CD8-positive, alpha-beta memory T cell (primary cell): ENCODE measurements at places on chromosomes 5 and 9.

DNA sequence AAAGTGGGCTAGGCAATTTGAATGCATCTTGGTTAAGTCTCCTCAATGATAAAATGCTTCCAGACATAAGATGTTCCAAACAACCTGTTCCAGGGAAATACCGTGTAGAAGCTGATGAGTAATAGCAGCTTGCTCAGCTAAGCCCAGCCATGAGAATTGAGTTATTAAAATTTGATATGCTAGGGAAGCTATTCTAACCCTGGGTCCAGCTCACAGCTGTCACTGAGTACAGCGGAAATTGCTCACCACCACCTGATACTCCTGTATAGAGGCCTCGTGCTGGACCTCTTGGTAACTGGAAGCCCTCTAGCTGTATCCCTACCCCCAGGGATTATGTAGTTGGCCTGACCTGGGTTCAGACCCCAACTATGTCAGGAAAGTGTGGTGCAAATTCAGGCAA is 521.3 kb upstream of the TRPC7 start:
- no peaks in the 10 kb centered on the region for H3K4me1 ChIP-seq
- H3K4me3 ChIP-seq, result no peak overlapping the region
- DNase-seq, result no peak
- H3K36me3 ChIP-seq, result no peaks in the 10 kb centered on the region
- H3K27me3 ChIP-seq, result no peaks in the 10 kb centered on the region
- H3K27ac ChIP-seq, result no peak overlapping the region

DNA sequence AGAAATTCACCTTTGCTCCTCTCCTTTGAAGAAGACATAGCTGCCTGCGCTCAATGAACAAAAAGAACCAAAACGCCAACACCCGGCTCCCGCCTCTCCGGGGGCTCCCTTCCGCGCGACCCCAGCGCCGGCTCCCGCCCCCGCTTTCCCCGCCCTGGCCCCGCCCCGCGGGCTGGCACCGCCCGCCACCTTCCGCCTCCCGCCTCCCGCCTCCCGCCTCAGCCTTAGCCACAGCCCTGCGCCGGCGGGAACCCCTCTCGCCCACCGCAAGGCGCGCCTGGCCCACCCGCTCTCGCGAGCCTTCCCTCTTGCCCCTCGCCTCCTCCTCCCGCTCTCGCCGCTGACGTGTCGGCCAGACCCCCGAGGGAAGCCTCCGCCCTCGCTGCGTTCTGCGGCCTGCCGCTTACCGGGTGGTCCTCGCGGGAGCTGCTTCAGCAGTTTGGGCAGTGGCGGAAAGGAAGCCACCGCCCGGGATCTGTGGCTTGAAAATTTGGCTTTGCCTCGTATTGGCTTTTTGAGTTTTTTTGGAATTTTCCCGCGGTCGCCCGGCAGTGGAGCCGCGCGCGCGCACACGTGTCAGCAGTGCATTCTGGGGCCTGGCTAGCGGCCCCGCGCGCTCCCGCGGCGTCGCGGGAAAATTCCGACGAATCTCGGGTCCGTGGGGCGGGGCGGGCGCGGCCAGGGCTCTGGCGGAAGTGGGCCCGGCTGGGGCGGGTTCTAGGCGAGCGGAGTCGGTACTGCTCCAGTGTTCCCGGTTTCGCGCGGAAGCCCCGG is at the start of gene FANCC:
TSS of gene FANCC (minus strand) at position 591 of the 774 bp plus-strand sequence. CDS start 68,418 bp downstream, outside the sequence.
- peaks cover 4% of the 10 kb centered on the region for H3K4me1 ChIP-seq
- DNase-seq, result peak; percentile 85
- no peaks in the 10 kb centered on the region for H3K27me3 ChIP-seq
- H3K27ac ChIP-seq, result peak within 1 kb of the TSS; percentile 77
- H3K4me3 ChIP-seq, result peak within 1 kb of the TSS; percentile 87
- no peaks in the 10 kb centered on the region for H3K36me3 ChIP-seq

DNA sequence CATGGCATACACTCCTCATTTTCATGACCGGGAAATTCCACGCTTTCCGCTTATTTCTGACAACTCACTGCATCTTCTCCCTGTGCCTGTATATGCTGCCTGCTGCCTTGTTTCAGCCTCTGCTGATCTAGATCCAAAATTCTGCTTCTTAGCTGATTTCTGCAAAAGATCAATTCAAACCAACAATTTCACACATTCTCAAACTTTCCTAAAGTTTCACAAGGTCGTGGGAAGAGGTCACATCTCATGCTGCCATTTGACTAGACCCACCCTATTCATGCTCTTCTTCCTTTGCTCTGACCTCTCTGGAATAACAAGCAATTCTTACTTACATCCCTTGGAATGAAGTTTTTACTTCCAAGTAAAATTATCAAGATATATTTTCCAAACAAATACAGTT is 84.5 kb downstream of the TMEM167A start:
- no peak overlapping the region for H3K4me3 ChIP-seq
- H3K4me1 ChIP-seq, result no peaks in the 10 kb centered on the region
- H3K27ac ChIP-seq, result no peak overlapping the region

DNA sequence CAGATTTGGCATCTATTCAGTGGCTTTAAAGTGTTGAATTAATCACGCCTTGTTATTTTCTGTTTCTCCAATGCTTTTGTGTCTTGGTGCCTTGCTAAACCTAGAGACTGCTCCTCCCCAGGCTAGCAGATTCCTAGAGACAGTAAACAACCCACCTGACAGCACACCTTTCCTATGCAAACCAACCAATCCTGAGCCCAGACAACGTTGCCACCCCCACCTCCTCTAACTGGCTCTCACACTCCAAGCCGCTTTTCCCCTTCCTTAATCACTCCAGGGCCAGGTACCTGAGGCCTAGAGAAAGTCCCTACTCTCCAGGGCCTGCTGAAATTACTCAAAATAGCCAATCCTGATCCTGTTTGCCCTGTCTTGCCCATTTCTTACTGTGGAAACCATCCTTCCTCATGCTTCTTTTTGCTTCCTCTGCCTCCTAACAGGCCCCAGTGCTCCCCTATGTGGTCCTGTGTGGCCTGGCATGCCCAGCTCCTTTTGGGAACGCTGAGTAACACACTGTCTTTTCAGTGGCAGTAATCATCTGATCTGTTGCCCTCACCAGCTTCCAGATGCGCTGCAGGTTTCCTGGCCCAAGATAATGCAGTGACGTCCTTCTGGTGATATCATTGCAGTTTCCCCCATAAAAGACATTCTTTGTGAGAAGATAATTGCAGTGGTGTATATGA is 53.4 kb downstream of the GAS1 start:
- no peak overlapping the region for H3K27ac ChIP-seq
- H3K36me3 ChIP-seq, result no peaks in the 10 kb centered on the region
- H3K4me3 ChIP-seq, result no peak overlapping the region
- DNase-seq, result no peak

- no peaks in the 10 kb centered on the region for H3K4me1 ChIP-seq
- no peak for DNase-seq
- H3K4me3 ChIP-seq, result no peak overlapping the region
- no peaks in the 10 kb centered on the region for H3K27me3 ChIP-seq
- H3K27ac ChIP-seq, result no peak overlapping the region
These were observed 50.6 kb upstream of the UBTD2 start for GRCh38 chr5:172334196-172334595.

- H3K4me3 ChIP-seq, result peak overlapping the region; percentile 82
- H3K27me3 ChIP-seq, result no peaks in the 10 kb centered on the region
- DNase-seq, result no peak
These were observed 52.4 kb downstream of the CDC14B start for GRCh38 chr9:96567203-96567700.

DNA sequence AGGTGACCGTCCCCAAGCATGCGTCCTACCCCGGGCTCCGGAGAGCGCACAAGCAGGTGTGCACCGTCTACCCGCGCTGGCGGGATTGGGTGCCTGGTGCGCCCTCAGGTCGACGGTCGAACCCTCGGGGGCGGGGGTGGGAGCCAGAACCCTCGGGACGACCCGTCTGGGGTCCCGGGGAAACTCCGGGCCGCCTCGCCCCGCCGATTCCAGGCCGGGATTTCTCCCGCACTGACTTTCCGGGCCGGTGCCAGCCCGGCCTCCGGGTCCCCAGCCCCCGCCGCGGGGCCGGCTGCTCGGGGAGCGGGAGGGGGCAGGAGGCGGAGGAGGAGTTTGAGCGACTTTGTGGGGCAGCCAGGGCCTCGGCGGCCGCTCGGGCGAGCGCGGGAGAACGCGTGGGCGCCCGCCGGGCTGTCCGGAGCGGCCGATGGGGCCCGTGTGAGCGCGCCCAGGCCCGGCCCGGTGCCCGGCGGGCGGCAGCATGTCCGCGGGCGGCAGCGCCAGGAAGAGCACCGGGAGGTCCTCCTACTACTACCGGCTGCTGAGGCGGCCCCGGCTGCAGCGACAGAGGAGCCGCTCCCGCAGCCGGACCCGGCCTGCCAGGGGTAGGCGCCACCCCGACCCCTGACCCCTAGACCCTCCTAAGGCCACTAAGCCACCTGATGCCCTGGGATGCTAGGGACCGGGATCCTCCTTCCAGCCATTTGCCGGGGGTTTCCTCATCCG is at the start of gene DAB2IP:
TSS of gene DAB2IP (plus strand) at position 340 of the 726 bp plus-strand sequence. CDS start at position 482, 142 bp downstream.
- H3K36me3 ChIP-seq, result no peaks in the 10 kb centered on the region
- H3K27me3 ChIP-seq, result peaks cover 49% of the 10 kb centered on the region
- DNase-seq, result no peak
- H3K27ac ChIP-seq, result no peak within 1 kb of the TSS

DNA sequence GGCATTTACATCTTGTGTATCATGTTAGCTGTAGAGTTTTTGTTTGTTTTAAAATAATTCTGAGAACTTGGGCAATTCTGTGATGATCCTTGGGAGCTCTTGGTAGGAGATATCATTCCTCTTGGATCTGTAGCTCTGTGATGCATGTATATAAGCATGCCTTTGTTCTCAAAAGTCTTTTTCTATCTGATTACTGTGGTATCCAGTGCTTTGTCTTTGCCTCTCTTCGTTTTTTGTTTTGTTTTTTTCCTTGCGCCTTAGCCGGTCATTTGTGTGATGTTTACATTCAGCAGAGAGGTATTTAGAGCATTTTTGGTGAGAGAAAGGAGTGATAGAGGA is 110.0 kb downstream of the PAM start:
- no peak for DNase-seq
- no peak overlapping the region for H3K4me3 ChIP-seq
- H3K27me3 ChIP-seq, result no peaks in the 10 kb centered on the region
- no peaks in the 10 kb centered on the region for H3K36me3 ChIP-seq

DNA sequence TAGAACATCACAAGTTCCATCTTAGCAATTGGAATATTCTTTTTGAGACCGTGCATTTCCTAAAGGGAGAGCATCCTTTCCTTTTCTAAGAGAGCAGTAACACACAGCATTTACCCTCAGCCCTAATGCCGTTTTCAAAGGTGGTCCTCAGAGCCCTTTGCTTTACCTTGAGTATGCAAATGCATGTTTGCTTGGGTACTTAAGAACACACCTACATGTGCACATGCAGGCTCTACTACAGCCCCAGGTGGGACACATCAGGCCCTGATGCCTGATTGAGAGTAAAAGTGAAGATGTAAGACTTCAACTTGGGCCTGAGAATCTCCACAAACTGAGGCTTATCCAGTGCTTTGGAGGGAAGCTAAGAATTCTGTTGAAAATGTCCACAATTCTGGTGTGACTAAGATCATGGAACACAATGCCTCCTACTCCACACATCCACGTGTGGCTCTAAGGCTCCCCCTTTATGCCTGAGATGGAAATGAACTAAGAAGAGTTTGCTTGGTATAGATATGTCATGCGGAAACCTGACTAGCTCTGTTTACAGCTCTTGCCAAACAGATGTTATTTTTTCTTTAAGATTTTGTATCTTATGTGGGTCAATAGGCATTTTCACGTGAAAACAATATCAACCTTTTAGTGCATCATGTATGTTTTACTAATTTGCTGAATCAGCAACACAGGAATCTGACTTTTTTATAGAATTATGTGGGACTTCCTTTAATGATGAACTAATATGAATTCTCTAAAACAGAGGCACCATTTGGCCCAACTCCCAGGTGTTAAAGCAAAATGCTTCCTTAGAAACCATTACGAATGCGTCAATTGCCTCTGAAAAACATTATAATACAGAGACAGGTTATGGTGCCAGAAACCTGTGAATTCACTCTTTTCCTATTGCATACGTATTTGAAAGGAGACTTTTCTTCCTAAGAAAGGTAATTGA is 48.9 kb upstream of the SLC2A8 start:
- no peaks in the 10 kb centered on the region for H3K4me1 ChIP-seq
- no peak overlapping the region for H3K27ac ChIP-seq
- peaks cover 3% of the 10 kb centered on the region for H3K27me3 ChIP-seq
- no peaks in the 10 kb centered on the region for H3K36me3 ChIP-seq

DNA sequence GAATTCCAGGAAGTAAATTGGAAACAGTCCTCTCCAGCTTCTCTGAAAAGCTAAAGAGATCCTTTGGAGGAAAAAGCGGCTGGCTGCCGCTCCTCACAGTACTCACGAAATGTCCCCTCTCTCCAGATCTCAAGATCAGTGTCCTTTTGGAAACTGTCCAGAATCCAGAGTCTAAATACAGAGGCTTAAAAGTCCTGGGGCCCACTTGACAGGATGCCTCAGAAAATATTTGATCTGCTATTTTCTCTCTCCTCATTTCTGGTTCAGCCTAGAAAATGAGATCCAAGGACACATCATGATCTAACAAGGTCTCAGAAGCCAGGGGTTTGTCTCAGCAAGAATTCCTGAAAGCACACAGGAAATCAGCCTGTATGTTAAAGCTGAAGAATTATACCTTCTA is 7.2 kb downstream of the C1QTNF2 start:
- no peaks in the 10 kb centered on the region for H3K36me3 ChIP-seq
- no peak overlapping the region for H3K4me3 ChIP-seq
- H3K27me3 ChIP-seq, result no peaks in the 10 kb centered on the region
- no peak overlapping the region for H3K27ac ChIP-seq
- no peak for DNase-seq

- peaks cover 33% of the 10 kb centered on the region for H3K36me3 ChIP-seq
- no peak overlapping the region for H3K4me3 ChIP-seq
- H3K27ac ChIP-seq, result no peak overlapping the region
- H3K4me1 ChIP-seq, result peaks cover 21% of the 10 kb centered on the region
- no peak for DNase-seq
These were observed 2.6 kb downstream of the EXOSC2 start for GRCh38 chr9:130696139-130696650.

GRCh38 chr9:116497095-116497890 is 189.8 kb upstream of the TRIM32 start:
- H3K27me3 ChIP-seq, result no peaks in the 10 kb centered on the region
- H3K27ac ChIP-seq, result no peak overlapping the region
- H3K36me3 ChIP-seq, result no peaks in the 10 kb centered on the region
- no peaks in the 10 kb centered on the region for H3K4me1 ChIP-seq

DNA sequence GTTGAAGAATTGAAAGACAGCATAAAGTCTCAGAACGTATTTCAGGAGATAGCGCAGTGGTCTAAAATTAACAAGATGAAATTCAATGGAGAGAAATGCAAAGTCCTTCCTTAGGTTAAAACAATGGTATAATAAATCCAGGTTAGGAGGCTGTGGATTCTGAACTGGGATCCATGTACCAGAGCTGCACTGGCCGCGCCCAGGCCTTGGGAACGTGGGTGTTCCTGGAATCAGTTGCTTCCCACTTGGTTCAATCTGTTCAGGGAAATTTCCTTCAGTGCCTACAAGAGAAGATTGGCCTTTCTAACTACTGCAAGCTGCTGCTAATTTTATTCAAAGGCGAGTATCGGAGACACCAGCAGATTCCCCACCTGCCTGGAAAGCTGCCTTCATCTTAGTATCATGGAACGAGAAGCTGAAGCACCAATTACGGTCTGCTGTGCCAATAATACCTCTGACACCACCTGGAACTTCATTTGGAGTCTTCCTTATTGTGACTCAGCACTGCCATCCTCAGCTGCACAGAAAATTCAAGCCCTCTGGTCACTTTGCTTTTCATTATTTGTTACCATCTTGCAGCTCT is 14.3 kb upstream of the CTNND2 start:
- no peak overlapping the region for H3K27ac ChIP-seq
- H3K36me3 ChIP-seq, result no peaks in the 10 kb centered on the region
- DNase-seq, result no peak
- H3K4me1 ChIP-seq, result no peaks in the 10 kb centered on the region
- no peak overlapping the region for H3K4me3 ChIP-seq
